ENCODE measurements at places on chromosomes 4 and X.

GRCh38 chr4:76897536-76898384 is at the start of gene SOWAHB:
TSS of gene SOWAHB (minus strand) at chr4:76898144. CDS start at chr4:76897849, 295 bp downstream.
- DNase-seq: no peak

- DNase-seq: no peak
Observed at GRCh38 chr4:136992032-136992431, 540.3 kb downstream of the PCDH18 start.

GRCh38 chr4:75512386-75513211 is 1.6 kb downstream of the RCHY1 start:
- DNase-seq: no peak

- no peak for DNase-seq
Observed at GRCh38 chr4:106297245-106298035, 18.6 kb downstream of the TBCK start.

DNA sequence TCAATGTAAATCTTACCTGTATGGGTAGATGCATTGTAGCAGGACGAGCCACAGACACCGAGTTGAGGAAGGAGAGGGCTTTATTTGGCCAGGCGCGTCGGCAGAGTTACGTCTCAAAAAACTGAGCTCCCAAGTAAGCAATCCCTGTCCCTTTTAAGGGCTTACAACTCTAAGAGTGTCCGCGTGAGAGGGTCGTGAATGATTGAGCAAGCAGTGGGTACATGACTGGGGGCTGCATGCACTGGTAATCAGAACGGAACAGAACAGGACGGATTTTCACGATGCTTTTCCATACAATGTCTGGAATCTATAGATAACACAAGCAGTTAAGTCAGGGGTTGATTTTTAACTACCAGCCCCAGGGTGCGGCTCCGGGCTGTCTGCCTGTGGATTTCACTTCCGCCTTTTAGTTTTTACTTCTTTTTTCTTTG is 524.9 kb upstream of the HTR2C start:
- no peak for DNase-seq

DNA sequence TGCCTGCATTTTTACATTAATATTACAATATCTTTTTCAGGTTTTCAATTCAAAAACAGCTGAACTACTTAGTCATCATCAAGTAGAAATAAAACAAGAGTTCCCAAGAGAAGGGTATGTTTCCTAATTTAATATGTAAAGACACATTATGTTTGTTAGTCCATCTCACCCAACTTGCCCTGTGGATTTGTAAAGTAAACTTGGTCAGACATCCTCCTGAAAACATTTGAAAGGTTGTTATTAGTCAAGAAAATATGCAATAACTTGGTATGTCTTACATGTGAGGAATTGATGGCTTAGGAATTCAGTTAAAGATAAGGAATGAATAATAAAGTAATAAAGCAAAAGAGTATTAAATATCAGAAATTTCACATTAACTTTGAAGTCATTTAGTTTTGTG is 12.2 kb downstream of the GK start:
- no peak for DNase-seq

All from esophagus squamous epithelium (tissue), 5 donors.